AG04449 (cell line): ENCODE measurements at places on chromosomes 16 and 17.

GRCh38 chr16:14364386-14365199, 265.5 kb downstream of the PARN start:
- peak; percentile 72 for DNase-seq

GRCh38 chr17:76682296-76682695, 28.5 kb downstream of the MXRA7 start:
- no peak for DNase-seq

DNA sequence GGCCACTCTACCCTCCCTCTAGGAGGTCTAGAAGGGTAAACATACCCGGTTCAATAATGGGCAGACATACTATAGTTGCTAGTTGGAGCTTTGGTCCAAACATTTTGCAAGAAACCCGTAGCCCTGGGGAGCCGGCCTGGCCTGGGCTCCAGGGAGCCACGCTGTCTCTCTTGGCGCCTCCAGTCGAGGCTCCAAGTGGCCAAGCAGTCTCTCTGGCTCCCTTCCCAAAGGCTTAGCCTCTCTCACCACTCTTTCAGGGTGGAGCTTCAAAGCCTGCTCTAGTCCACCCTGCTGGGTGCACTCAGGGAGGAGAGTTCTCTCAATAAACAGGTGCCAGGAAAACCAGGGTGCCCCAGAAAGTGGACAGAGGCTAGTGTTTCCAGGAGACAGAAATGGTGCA, 32.2 kb downstream of the RCVRN start:
- DNase-seq, result no peak

DNA sequence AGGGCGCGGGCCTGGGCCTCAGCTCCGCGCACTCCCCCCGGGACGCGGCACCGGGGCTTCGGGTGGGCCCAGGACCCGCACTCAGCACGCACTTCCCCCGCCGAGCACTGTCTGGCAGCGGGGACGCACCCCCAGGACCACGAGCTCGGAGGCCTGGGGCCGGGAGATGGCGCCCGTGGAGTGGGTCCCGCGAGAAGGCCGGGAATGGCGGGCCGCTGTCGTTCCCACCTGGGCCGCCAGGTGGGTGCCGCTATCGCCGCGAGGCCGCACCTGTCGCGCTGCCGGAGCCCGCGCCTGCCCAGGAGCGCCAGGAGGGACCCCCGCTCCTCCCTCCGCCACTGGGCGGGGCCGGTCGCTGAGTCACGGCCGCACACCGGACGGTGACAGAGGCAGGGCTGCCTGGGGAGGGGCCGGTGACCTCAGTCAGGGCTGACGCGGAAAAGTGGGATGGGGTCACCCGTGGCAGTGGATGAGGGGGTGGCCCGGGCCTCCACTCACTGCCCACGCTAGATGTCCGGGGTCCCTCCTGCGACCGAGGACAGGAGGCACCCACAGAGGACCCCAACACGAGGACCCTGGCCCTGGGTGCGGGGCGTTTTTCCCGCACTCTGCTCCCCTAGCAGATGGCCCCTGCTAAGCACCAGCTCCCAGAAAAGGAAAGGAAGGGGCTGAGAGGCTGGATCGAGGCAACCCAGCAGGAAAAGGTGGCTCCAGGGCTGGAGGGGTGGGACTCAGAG, 6.9 kb upstream of the ACTG1 start:
- no peak for DNase-seq

DNA sequence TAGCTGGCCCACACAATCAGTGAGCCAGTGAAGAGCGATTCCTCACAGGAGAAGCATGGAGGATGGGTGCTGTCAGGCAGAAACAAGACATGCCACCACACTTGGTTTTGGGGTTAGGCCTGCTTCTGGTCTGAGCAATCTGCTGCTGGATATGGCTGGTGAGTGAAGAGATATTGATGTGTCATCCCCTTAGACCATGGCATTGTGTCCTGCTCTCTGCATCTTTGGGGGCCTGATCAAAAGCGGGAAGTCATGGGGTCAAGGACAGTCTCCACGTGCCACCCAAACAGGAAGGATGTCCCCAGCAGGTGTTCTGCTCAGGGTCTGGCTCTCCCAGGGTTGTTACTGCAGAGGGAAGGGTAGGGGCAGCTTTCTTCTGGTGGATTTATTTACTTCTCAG, 140.7 kb downstream of the PRKCB start:
- no peak for DNase-seq
